ENCODE measurements at places on chromosomes 13 and 19.

DNA sequence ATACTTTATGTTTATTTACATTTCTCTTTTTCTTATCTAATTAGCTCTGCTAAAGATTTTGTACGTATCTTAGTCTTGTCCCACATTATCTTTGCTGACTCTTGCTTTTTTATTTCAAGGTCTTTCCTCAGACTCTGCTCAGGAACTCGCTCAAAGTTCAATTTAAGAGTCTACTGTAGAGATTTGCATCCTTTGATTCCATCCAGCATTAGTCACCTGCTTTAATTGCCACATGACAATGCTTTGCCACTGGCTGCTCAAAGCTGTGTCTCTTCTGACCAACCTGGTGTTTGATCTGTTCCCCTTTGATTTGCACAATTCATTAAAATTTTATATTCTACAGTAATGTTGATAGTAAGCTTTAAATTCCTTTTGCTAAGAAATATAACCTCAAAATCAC lies 157.9 kb upstream of the FREM2 start:
- H3K27ac ChIP-seq = no peak overlapping the region
- H3K4me3 ChIP-seq = no peak overlapping the region
- H3K27me3 ChIP-seq = no peaks in the 10 kb centered on the region
- H3K4me1 ChIP-seq = no peaks in the 10 kb centered on the region
- H3K36me3 ChIP-seq = no peaks in the 10 kb centered on the region

- no peak overlapping the region for H3K4me3 ChIP-seq
- H3K27me3 ChIP-seq = peaks cover 22% of the 10 kb centered on the region
- H3K27ac ChIP-seq = no peak overlapping the region
- no peak for DNase-seq
- H3K36me3 ChIP-seq = peaks cover 20% of the 10 kb centered on the region
These were observed 6.5 kb downstream of the PALM3 start for GRCh38 chr19:14055396-14055795.

GRCh38 chr13:30872685-30873461 lies 33.2 kb upstream of the MEDAG start:
- H3K27ac ChIP-seq = no peak overlapping the region
- no peak for DNase-seq
- H3K36me3 ChIP-seq = no peaks in the 10 kb centered on the region
- H3K27me3 ChIP-seq = no peaks in the 10 kb centered on the region

DNA sequence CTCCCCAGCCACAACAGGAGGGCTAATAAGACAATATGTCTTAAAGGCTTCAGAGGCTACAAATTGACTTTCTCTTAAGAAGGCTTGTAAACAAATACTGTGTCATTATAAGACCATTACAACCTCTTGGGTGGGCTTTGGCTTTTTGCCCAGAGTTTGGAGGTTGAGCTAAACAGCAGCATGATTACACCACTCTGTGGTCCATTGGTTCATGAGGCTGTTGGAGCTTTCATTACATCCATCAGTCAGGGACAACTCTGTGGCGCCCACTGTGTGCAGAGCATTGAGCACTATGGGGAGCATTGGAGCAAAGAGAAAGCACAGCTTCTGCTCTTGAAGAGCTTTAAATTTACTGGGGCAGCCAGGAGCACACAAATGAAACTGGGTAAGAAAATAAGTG lies 75.9 kb downstream of the TNFSF11 start:
- no peak overlapping the region for H3K4me3 ChIP-seq
- no peak overlapping the region for H3K27ac ChIP-seq
- H3K27me3 ChIP-seq = no peaks in the 10 kb centered on the region
- H3K36me3 ChIP-seq = no peaks in the 10 kb centered on the region
- H3K4me1 ChIP-seq = no peaks in the 10 kb centered on the region
- no peak for DNase-seq

GRCh38 chr13:73738626-73739025 lies 395.6 kb downstream of the KLF12 start:
- no peak overlapping the region for H3K27ac ChIP-seq
- no peaks in the 10 kb centered on the region for H3K36me3 ChIP-seq
- no peak overlapping the region for H3K4me3 ChIP-seq
- H3K27me3 ChIP-seq = no peaks in the 10 kb centered on the region

DNA sequence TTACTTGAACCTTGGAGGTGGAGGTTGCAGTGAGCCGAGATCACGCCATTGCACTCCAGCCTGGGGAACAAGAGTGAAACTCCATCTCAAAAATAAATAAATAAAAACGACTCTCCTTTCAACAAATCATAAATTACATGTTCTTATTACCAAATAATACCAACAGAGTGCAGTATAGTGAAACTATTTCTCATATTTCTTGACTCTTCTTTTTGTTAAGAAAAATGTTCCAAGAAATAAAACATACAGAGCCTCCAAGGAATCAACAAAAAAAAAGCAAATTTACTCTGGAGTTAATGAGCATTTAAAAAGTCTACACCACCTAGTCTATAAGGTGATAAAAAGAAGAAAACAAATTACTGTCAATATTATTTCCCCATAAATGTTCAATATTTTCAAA lies 188.8 kb downstream of the KLF12 start:
- no peak overlapping the region for H3K4me3 ChIP-seq
- H3K4me1 ChIP-seq = no peaks in the 10 kb centered on the region
- no peak for DNase-seq
- peaks cover 13% of the 10 kb centered on the region for H3K36me3 ChIP-seq
- H3K27ac ChIP-seq = no peak overlapping the region
- no peaks in the 10 kb centered on the region for H3K27me3 ChIP-seq

GRCh38 chr13:72112216-72112615 lies 245.2 kb upstream of the DACH1 start:
- H3K4me3 ChIP-seq = no peak overlapping the region
- DNase-seq = no peak
- H3K4me1 ChIP-seq = no peaks in the 10 kb centered on the region
- no peak overlapping the region for H3K27ac ChIP-seq
- H3K36me3 ChIP-seq = no peaks in the 10 kb centered on the region
- H3K27me3 ChIP-seq = no peaks in the 10 kb centered on the region

DNA sequence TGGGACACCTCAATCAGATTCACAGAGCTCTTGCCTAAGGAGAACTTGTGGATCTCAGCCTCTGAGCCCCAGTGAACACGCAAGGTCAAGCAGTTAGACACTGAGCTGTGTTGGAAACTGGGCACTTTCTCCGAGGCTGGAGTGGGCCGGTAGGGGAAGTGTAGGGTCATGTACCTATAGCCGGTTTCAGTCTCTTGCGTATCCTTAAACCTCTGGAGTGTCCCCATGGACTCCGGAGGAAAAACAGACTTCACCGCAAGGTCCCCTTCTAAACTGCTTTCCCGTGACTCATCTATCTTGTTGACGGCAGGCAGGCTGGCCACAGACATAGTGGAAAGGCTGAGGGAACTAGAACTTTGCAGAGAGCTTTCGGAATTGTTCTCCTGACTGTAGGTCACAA lies 11.3 kb downstream of the IQCN start:
- no peaks in the 10 kb centered on the region for H3K27me3 ChIP-seq
- no peak overlapping the region for H3K4me3 ChIP-seq

DNA sequence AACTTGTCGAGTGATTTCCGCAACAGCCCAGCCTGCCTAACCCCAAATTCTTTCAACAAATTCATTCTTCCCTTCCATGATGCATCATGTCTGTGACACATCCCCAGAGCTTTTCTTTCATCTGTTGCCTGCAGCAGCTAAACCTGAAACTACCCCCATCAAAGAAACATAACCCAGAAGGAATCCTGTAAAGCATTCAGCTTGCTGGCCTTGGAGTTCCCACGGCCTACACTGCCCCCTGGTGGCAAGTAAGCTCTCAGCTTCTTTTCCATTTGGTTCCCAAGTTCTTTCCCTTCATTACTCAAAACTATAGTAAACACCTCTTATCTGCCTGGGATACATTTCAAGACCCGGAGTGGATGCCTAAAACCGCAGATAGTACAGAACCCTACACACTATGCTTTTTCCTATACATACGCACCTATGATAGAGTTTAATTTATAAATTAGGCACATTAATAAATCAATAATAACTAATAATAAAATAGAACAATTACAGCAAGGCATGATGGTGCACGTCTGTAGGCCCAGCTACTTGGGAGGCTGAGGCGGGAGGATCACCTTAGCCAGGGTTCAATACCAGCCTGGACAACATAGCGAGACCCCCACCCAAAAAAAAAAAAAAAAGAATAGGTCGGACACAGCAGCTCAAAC lies 7.4 kb downstream of the ETHE1 start:
- H3K4me3 ChIP-seq = no peak overlapping the region
- H3K36me3 ChIP-seq = no peaks in the 10 kb centered on the region
- DNase-seq = peak; percentile 73
- H3K27me3 ChIP-seq = no peaks in the 10 kb centered on the region
- H3K4me1 ChIP-seq = peaks cover 3% of the 10 kb centered on the region
- no peak overlapping the region for H3K27ac ChIP-seq

DNA sequence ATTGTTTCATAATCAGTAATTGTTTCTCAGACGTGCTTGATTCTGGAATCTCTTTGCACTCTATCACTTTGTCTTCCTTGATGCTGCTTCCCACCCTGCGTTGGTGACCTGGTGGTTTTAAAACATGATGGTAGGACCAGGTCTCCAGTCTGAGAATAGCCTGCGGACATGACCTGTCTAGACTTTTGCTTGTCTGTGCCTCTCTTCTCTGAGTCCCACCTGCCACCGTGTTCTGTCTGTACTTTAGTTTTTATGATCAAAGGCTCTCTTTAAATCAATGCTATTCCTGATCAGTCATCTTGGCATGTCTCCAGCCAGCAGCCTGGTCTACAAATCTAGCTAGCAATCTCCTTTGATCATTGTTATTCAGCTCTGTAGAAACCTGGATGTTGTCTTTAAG lies 933.9 kb downstream of the DIAPH3 start:
- no peak overlapping the region for H3K27ac ChIP-seq
- no peaks in the 10 kb centered on the region for H3K36me3 ChIP-seq
- no peak overlapping the region for H3K4me3 ChIP-seq
- no peaks in the 10 kb centered on the region for H3K4me1 ChIP-seq
- no peaks in the 10 kb centered on the region for H3K27me3 ChIP-seq
- no peak for DNase-seq

GRCh38 chr19:33090179-33090578 lies 9.2 kb downstream of the GPATCH1 start:
- peaks cover 4% of the 10 kb centered on the region for H3K4me1 ChIP-seq

DNA sequence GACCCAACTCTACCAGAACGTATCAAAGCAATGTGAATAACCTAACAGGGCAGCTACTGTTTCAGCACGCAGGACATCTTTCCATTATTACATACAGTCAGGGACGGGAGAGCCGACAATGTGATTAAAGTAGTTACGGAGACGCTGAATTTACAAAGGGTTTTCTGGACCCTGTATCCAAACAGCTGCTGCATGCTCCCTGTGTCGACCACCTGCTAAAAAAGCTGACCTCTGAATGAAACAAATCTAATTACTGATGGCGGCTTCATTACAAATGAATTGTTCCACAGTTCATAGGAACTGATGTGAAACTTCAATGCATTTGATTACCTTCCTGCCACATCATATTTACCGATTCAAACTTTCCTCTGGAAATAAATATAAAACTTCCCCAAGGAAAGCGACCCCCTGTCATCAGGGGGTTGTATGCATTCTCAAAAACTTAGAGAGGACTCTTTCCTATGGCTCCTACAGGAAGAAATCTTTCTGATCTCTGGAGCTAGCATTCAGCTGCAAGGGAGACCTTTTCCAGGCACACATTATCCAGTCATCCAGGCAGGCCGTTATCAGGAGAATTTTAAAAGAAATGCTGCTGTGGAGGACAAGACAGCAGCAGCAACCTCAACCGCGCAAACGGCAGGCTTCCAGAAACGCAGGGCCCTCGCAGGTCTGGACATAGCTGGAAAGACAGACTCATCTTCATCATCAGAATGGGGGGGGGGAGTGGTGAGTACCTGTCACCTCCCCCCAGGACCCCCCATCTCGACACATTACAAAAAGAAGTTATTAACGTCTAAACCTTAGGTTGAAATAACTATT lies 3.1 kb downstream of the EFNB2 start:
- H3K4me3 ChIP-seq = peak overlapping the region; percentile 81
- no peaks in the 10 kb centered on the region for H3K36me3 ChIP-seq
- DNase-seq = no peak
- H3K27ac ChIP-seq = peak overlapping the region; percentile 48
- H3K4me1 ChIP-seq = peaks cover 26% of the 10 kb centered on the region

- H3K27me3 ChIP-seq = no peaks in the 10 kb centered on the region
- H3K4me1 ChIP-seq = no peaks in the 10 kb centered on the region
- no peak overlapping the region for H3K27ac ChIP-seq
These were observed 82.5 kb downstream of the TSHZ3 start for GRCh38 chr19:31266731-31267130.

DNA sequence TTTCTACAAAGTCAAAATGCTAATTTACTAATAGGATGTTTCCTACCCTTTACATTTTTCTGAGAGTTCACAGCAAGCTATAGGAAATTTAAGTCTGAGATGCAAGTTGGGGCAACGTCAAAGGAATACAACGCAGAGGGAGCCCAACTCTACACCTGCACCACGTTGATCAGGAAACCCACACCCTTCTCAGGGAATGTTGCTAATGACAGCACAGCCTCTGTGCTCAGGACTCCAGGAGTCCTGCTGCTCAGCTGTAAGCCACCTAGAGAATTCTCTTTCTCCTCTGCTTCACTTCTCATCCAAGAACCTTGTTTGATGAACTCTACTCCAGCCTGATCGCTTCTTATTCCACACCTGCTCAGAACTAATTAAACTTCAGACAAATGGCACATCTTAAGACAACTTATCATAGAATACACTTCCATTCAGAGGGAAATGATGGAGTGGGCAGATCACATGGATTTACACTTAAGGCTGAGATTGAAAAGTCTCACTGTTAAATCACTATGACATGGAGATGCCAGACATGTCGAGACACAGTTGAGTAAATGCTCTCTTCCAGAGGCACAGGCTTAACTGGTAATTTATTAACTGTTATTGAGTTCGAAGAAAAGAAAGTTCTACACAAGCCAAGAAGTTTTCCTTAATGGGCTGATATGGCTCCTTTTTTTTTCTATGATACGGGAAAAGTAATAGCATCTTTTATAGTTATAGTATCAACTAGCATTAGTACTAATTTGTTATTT lies 811.6 kb upstream of the ARGLU1 start:
- H3K4me1 ChIP-seq = no peaks in the 10 kb centered on the region
- H3K36me3 ChIP-seq = no peaks in the 10 kb centered on the region
- DNase-seq = no peak
- H3K4me3 ChIP-seq = no peak overlapping the region

DNA sequence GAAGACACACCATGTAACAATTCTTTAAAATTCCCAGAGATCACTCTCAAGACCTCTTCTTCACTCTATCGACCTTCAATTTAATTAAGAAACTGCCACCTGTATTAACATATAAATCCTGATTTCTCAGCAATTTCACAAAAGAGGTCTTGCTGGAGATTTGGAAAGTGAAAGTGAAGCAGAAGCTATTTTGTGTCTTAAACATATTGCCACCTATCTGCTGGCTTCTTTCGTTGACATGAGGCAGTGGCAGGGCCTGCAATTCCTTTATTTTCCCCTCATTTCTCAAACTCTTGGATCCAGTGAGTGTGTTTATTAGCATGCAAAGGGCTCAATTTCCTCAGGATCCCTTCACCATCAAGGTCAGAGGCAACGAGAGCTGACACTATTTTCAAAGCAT lies 780.2 kb upstream of the SLITRK1 start:
- DNase-seq = no peak
- H3K27ac ChIP-seq = no peak overlapping the region
- no peak overlapping the region for H3K4me3 ChIP-seq
- H3K4me1 ChIP-seq = no peaks in the 10 kb centered on the region
